ENCODE measurements at places on chromosomes 7 and 10. TPM values are rescaled to one million over a fixed set of nuclear protein-coding genes. Genes with fewer than 3 reads are reported as not detected.

SFMBT2 gene
- total RNA-seq = 5.1 TPM

ANKRD7 gene
- 0.92 TPM for total RNA-seq

CPVL gene
- 0.71 TPM for total RNA-seq

TAS2R39 gene
- total RNA-seq = not detected

OR2A42 gene
- not detected for total RNA-seq

C10orf105 gene
- under 0.01 TPM for total RNA-seq

SPDYE6 gene
- total RNA-seq = not detected

GALNT11 gene
- total RNA-seq = 32.6 TPM

IFIT3 gene
- 10.7 TPM for total RNA-seq

HOXA7 gene
- total RNA-seq = 1.6 TPM

TAS2R41 gene
- total RNA-seq = not detected

BEND7 gene
- 5.0 TPM for total RNA-seq

NKX2-3 gene
- not detected for total RNA-seq

GIMAP7 gene
- total RNA-seq = 0.09 TPM

BTBD16 gene
- total RNA-seq = not detected

NUDT13 gene
- total RNA-seq = 1.4 TPM

AGMO gene
- total RNA-seq = 0.18 TPM

GDF2 gene
- not detected for total RNA-seq

THNSL1 gene
- 2.3 TPM for total RNA-seq

ADCY1 gene
- total RNA-seq = 0.28 TPM

ECHS1 gene
- total RNA-seq = 70.7 TPM

LIPK gene
- total RNA-seq = not detected

CRYGN gene
- total RNA-seq = 0.74 TPM
